Activated naive CD8-positive, alpha-beta T cell treated with anti-CD3 and anti-CD28 coated beads for 36 hours (primary cell): ENCODE measurements at places on chromosomes 1 and 21. TPM values are rescaled to one million over a fixed set of nuclear protein-coding genes. Genes with fewer than 3 reads are reported as not detected.

The CD160 gene
- total RNA-seq = 14.4 TPM

DNA sequence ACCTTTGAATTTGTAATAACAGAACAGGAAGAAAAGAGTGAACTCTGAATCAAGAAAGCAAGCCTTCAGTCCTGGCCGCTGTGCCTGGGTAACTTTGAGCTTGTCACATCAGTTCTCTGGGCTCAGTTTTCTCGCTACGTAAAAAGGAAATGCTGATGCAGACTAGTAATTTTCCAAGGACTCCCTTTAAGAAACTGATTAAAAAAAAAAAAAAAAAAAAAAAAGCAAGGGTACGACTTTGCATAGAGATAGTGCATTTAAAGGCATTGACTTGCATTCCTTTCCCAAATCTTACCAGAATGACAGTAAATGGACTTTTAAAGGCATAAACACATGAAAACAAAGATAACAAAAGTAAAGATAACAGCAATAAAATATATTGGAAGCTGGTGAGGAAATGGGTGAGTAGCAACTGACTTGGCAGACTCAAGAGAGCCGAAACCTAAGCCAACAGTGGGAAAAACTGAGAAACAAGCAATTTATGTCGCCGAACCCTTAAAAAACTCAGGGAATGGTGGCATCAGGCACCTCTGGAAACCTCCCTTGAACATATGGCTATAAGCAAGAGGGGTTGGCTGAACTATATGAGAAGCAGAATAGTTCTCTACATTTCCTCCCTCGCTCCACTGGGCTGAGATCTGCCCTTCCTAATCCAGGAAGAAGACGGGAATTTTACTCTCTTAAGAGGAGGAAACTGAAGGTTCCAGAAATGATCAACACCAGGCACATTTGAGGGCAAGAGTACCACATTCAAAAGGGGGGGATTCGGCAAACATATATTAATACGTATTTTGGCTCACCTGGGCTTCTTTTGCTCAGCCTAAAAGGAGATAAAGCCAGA, 189.2 kb downstream of the CDC7 start:
- DNase-seq = no peak
- H3K36me3 ChIP-seq = peaks cover 7% of the 10 kb centered on the region
- H3K4me3 ChIP-seq = no peak overlapping the region
- H3K4me1 ChIP-seq = peaks cover 8% of the 10 kb centered on the region
- no peaks in the 10 kb centered on the region for H3K27me3 ChIP-seq
- H3K27ac ChIP-seq = no peak overlapping the region

DNA sequence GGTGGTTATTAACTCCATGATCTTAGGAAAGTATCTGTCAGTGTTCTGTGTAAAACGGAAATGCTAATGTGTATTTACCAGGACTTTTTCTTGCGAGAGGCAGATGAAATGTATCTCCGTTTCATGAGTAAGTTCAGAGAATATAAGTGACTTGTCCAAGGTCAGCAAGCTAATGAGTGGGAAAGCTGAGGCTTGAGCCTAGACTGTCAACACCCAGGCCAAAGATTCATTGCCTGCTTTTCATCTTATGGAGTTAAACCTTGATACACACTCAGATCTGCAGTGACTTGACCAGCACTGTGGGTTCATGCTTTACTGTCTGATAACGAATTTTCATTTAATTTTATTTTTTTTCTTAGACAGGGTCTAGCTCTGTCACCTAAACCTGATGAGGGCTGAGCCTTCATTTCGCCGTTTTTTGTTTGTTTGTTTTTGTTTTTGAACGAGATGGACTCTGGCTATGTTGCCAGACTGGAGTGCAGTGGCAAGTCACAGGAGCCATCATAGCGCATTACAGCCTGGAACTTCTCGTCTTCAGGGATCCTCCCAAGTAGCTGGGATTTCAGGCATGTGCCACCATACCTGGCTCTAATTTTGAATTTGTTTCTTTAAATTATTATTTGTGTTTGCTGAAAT, 918 bp upstream of the JTB start:
- H3K27ac ChIP-seq = peak overlapping the region; percentile 94
- peaks cover 30% of the 10 kb centered on the region for H3K36me3 ChIP-seq
- DNase-seq = no peak
- H3K4me3 ChIP-seq = peak overlapping the region; percentile 98
- H3K4me1 ChIP-seq = peaks cover 33% of the 10 kb centered on the region

DNA sequence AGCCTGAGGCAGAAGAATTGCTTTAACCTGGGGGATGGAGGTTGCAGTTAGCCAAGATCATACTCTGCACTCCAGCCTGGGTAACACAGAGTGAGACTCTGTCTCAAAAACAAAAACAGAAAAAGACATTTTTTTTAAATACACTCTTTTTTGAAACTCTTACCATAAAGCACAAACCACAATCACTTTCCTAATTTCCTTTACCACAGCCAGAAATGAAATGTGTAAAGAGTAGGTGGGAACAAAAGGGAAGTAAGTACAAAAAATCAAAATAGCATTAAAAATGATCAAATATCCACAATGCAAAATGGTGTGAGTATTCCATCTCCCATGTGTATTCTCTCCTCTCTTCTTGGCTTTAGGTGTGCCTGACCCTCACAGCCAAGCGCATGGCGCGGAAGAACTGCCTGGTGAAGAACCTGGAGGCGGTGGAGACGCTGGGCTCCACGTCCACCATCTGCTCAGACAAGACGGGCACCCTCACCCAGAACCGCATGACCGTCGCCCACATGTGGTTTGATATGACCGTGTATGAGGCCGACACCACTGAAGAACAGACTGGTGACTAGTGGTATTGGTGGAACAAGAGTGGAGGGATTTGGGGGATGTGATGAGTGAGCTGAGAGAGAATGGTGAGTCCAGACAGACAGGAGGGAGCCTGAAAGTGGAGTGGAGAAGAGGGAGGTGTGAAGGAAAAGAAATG, 14.9 kb downstream of the ATP1A4 start:
- H3K4me3 ChIP-seq = no peak overlapping the region
- peaks cover 27% of the 10 kb centered on the region for H3K4me1 ChIP-seq
- no peak for DNase-seq
- H3K36me3 ChIP-seq = no peaks in the 10 kb centered on the region
- H3K27ac ChIP-seq = peak overlapping the region; percentile 1
